ENCODE measurements at places on chromosomes 5 and 9.

DNA sequence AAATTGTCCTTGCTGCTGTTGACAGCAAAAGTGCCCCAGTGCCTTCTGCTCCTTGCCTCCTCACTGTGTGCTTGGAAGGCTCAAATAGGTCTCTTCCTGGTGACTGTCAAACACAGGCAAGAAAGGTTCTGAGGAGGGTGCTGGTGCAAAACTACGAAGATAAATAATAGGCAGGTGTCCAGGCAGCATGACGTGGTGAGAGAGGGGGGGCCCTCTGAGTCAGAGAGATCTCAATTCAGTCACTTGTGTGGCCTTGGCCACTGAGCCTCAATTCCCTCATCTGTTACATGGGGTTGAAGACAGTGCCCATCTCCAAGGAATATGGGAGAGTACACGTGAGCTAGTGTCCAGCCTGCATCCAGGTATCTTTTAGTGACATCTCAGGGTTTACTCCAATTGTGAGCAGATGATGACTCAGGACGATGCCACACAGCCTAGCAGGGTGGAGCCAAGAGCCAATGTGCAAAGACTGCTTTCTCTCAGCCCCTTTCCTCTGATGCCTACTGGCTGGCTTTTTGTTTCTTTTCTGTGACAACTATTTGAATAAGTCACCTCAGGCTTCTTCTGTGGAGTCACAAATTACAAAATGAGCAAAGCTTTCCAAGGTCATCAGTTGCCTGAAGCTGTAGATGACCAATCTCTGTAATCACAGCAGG is 29.7 kb upstream of the SMIM32 start:
- DNase-seq, result no peak

GRCh38 chr9:26331223-26331622 is 561.4 kb downstream of the CAAP1 start:
- peak; percentile 35 for DNase-seq

DNA sequence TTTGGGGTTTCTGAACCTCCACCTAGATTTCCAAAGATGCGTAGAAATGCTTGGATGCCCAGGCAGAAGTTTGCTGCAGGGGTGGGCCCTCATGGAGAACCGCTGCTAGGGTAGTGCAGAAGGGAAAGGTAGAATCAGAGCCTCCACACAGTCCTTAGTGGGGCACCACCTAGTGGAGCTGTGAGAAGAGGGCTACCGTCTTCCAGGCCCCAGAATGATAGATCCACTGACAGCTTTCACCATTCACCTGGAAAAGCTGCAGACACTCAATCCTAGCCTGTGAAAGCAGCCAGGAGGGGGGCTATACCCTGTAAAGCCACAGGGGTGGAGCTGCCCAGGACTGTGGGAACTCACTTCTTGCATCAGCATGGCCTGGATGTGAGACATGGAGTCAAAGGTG is 13.3 kb upstream of the HSDL2 start:
- DNase-seq, result no peak

- no peak for DNase-seq
Observed at GRCh38 chr5:109041317-109041716, 293.6 kb downstream of the FER start.

GRCh38 chr5:1670351-1670750 is 129.3 kb downstream of the MRPL36 start:
- DNase-seq, result no peak

DNA sequence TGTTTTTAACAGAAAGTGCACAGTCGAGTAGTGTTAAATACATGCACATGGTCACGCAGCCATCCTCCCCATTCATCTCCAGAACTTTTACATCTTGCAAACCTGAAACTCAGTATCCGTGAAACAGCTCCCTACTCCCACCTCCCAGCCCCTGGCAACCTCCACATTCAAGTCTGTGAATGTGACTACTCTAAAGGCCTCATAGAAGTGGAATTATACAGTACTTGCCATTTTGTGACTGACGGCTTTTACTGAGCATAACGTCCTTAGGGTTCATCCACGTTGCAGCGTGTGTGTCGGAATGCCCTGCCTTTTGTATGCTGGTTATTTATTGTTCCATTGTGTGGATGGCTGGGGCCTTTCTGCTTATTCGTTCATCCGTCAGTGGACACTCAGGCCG is 35.8 kb downstream of the USP20 start:
- DNase-seq, result no peak

DNA sequence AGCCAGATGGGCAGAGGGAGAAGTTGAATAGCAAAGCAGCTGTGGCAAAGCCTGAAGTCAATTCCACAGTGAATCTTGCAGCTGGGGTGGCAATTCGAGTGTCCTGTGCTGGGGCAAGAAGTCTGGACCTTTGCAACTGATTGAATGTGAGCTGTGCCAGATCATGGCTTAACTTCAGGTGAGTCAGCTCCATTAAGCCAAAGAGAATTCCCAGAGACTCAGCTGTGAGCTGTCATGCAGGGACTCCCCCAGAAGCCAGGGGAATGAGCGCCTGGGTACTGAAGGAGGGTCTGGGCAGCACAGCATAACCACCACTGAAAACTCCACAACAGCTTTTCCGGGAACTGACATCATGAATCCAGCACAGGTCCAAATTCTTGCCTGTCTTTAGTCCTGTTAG is 153.5 kb upstream of the TRPC7 start:
- DNase-seq, result no peak

- no peak for DNase-seq
Observed at GRCh38 chr5:116507051-116507537, 67.5 kb downstream of the SEMA6A start.

DNA sequence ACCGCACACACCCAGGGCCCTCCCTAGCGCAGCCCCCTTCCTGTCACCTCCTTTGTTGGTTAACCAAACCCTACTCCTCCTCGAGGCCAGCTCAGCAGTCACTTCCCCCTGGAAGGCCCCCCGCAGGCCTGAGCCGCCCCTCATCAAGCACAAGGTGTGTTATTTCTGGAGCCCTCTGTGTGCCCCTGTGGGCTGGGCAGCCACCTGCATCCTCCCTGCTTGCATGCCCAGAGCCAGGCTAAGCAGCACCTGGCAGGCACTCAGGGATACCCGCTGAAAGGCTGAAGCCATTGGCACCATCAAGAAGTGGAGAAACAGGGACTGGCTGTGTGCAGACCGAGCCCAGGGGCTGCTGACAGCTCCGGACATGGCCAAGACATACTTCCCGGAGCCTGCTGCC is 121.8 kb downstream of the ZNF354C start:
- DNase-seq, result no peak

DNA sequence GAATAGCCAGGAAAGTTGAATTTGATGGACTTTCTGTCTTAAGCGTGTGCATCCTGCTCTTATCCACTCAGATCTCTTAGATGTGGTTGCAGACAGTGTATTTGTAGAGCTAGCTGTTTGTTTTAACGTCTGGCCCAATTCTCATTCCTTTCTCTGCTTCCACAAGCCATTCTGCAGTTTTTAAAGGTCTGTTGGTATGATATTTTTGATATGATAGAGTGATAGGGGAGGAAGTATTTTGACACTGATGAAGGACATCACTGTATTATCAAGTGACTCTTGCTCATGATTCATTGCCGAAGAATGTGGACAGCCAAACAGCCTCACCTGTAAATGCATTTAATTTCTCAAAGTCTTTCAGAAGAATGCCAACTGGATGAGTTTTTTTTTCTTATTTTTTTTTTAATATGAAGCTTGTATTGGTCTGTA is 4.5 kb downstream of the TJP2 start:
- peak; percentile 39 for DNase-seq

- DNase-seq, result no peak
Observed at GRCh38 chr9:130668196-130668595, 3.8 kb downstream of the PRDM12 start.

- DNase-seq, result no peak
Observed at GRCh38 chr9:99505936-99506335, 283.9 kb downstream of the SEC61B start.

- DNase-seq, result peak; percentile 52
Observed at GRCh38 chr5:43061352-43062075, 21.4 kb upstream of the ANXA2R start.

GRCh38 chr9:120394058-120394669 is 185.8 kb downstream of the CDK5RAP2 start:
- peak; percentile 90 for DNase-seq

- DNase-seq, result no peak
Observed at GRCh38 chr5:137887831-137888230, 1.4 kb upstream of the PKD2L2 start.

- no peak for DNase-seq
Observed at GRCh38 chr9:102922526-102922925, 72.6 kb upstream of the CYLC2 start.

GRCh38 chr5:66511491-66511890 is 84.7 kb upstream of the MAST4 start:
- DNase-seq, result no peak

GRCh38 chr5:44935262-44935661 is 126.5 kb downstream of the MRPS30 start:
- no peak for DNase-seq

DNA sequence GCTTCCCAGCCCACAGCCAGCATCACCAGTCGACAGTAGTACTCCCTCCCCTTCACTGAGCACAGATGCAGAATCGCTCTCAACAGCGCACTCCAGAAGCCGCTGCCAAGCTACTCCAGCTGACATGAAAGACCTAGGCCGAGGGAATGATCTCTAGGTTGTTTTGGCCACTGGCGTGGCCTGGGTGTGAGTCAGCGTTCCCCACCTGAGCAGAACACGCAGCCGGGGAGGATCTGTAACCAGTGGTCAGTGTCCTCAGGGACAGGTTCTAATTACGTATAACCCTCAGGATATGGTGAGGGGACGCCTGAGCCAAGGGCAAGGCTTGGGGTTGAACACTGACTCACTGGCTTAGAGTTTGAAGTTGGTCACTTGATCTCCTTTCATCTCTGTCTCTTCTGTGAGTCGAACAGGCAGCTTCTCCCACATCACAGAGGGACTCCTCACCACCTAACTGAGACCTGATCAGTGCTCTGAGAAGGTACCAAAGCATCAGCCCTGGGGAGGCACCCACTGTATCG is 76.9 kb upstream of the IL17B start:
- DNase-seq, result peak; percentile 77

DNA sequence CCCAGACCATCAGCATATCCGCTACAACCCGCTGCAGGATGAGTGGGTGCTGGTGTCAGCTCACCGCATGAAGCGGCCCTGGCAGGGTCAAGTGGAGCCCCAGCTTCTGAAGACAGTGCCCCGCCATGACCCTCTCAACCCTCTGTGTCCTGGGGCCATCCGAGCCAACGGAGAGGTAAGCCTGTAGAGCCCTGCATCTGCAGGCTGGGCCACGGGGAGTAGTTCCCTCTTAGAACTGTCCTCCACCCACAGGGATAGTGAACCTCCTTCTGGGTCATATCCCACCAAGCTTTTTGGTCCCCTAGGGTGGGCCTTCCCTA is 569 bp downstream of the GALT start:
- no peak for DNase-seq

- no peak for DNase-seq
Observed at GRCh38 chr5:154364771-154365170, 81.0 kb upstream of the SAP30L start.

DNA sequence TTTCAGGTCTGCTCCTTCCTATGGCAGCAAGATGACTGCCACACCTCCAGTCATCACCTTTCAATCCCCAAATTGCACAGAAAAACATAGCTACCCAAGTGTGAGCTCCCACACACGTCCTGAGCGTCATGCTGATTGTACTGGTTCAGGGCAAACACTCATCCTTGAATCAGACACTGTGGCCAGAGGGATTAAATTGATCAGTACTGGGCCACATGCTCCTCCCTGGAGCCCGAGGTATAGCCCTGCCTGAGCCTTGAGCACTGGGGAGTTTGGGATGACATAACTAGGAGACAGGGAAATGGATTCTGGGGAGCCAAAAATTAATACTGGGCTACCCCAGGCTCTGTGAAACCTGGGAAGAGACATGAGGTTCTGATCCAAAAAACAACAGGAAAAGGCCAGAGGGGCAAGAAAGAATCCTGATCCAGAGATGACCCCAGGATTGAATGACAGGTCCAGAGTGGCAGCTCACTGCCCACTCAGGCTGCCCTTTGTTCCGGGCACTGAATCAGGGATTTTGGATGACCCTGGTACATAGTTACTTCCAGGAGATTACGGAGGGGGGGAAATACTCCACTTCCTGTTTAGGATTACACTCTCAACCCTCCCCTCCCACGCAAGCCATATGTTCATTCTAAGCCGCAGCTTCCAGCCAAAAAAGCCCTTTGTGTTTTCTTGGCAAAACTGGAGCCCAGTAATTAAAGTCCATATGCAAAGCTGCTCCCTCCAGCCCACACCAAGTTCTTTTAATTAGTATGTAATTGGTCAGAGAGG is 141.6 kb upstream of the SPRY4 start:
- DNase-seq, result no peak

DNA sequence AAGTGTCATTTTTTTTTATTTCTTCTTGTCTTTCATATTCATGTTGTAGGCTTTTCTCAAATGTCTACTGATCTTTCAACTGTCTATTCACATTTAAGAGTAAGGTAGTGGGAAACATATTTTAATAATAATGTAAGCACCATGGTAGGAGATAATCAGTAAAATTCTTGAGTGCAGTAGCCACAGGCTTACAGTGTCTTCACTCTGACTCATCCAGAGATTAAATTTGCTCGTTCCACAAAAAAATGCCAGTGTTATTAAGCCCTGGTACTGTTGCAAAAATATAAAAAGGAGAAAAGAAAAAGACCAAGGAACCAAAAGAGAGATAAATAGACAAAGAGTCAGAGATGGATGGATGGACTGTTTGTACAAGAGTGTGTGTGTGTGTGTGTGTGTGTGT is 43.0 kb downstream of the PARP8 start:
- DNase-seq, result peak; percentile 39

Measured in astrocyte of the spinal cord (primary cell).